Right ventricle myocardium superior (tissue), 1 donor: ENCODE measurements at places on chromosomes 12 and 14.

DNA sequence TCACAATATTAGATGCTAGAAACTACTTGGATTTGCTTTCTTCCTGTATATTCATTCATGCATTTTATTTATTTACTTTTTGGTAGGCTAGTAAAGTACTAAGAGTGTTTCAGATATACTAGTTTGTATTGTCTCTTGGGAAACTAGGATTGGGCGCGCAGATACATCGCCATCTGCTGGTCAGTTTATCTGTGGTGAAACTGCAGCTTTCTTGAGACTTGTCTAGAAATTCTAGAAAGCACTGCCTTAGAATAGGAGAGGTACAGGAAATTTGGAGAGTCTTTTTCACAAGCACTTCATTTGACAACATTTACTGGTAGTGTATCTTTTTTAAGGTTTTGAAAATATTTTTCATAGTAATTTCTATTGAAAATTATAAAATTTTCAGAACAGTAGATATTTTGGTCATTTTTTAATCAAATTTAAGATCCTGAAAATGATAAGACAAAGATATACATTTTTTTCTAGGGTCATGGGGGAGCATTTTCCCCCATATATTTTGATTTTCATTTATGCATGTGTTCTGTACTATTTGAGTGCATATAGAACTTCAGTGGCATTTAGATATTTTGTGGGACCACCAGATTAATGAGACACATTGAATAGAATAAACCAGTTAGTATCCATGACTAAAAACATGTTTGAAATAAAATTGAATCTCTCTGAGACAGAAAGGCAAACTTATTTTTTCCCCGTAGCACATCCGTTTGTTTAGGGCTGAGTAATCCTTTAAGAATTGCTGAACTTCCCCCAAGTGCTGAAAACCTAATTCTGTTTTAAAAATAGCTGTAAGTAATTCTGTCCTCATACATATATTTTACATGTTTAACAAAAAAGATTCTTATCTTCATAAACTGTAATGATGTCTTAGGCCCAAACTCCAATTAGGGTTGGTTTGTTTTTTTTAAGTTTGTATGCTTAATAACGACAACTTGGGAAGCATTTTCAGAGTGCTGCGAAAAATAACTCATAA lies 44.5 kb downstream of the SLC38A6 start:
- peak; percentile 54 for DNase-seq

- no peak for DNase-seq
Measured at GRCh38 chr12:38155526-38156496, 160.8 kb upstream of the ALG10B start.

- no peak for DNase-seq
Measured at GRCh38 chr14:51431033-51431709, 191.1 kb downstream of the TMX1 start.

DNA sequence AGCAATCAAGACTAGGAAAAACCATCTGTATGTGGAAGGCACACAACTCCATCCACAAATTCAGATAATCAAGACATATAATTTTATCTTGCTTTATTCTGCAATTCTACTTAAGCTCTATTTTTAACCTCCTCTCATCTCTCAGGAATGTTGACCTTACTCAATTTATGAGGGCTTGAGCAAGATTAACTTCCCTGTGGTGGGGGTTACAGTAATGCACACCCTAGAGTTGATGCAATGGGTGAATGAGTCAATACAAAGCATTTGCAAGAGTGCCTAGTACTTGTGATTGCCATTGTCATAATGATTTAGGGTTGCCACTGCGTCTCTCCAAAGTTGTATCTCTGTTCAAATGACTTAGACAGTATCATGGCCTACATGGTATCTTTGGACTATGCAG lies 1598.4 kb upstream of the TMEM132C start:
- no peak for DNase-seq

DNA sequence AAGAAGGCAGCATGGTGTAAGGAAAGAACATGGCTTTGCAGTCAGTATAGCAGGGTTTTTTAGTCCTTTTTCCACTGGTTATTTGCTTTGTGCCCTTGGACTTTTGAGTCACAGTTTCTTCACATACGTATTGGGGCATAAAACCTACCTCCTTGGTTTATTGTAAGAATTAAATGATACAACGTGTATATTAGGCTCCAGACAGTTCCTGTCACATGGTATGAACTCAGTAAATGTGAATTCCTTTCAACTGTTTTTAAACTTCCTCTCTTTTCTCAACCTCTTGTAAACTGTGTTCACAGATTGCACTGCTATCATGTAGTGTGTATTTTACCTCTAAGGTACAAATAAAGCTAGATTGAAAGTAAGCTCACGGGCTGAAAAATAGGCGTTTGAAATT lies 29.5 kb downstream of the MSRB3 start:
- no peak for DNase-seq

GRCh38 chr14:95619785-95620417 lies 66.3 kb upstream of the TCL1B start:
- no peak for DNase-seq

DNA sequence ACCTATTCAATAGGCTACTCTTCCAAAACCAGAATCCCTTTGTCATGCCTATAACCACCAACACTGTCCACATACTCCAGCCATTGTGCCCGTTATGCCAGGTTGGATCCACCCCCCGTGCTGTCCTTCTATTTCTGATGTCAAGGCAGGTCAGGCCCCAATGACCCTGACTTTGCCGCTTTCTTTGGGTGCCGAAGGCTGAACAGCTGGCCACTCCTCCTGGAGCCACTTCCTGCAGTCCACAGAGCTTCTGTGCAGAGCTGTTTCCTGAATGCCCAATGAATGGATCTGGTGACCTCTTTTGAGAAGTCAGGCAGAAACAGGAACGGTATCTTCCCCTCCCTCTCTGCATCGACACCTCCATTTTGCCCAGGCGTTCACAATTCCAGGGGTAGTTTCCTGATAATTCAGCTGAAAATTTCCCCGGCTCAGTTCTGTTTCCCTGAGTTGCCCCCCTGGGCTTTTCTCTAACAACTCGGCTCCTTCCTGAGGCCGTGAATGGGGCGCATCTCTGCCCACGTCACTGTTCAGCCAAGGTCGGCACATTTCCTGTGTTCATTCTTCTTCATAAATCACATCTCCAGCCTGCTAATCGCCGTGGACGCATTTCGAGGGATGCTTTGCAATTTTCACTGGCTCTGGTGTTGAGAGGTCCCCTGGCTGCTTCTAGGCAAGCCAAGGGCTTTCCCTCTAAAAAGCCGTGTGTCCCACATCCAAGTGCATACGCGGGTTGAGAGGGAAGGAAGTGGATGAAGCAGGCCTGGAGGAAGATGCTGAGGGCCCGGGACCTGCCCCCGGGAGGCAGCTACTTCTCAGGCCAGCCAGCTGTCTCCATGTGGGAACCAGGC lies 86.5 kb downstream of the PAPOLA start:
- no peak for DNase-seq

- no peak for DNase-seq
Measured at GRCh38 chr12:30953257-30953656, 26.7 kb downstream of the TSPAN11 start.

DNA sequence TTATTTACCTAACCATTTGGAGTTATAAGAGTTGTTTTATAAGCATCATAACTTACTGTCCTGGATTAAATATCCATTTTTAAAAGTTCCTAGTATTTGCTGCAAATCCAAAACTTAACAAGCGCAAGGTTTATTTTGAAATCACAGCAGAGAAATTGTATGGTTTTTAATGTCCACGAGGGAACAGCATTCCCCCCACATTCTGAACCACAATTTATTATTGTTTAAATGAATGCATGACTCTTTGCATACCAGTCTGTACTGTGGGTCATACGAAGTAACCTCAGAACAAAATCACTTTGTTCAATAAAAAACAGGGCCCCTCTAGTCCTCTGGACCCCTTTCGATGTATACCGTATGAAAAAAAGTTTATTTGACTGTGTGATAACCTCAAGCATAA lies 75.9 kb downstream of the DACT1 start:
- DNase-seq = no peak

GRCh38 chr12:132163041-132163910 lies 19.0 kb downstream of the NOC4L start:
- DNase-seq = peak; percentile 40

DNA sequence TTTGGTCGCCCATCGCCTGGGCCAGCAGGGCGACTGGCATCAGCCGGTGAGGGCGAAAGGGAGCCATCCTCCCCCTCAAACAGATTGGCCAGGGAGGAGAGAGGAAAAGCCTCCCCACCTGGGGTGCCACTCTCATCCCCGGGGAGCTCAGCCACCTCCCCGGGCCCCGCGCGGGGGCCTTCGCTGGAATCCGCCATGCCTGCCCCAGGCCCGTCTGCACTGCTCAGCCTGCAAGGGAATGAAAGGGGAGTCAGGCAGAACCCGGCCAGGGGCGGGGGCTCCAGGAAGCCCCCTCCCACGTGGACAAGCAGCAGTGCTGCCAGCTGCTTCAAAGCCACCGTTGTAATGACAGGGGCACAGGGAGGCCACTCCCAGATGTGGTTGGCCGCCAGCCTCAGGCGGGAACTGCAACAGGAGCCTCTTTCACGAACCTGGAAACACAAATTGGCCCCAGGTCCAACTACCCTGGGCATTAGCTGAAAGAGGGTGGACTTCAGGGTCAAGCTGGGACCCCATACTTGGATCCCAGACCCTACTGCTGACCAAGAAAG lies 18.5 kb downstream of the TRPV4 start:
- no peak for DNase-seq

DNA sequence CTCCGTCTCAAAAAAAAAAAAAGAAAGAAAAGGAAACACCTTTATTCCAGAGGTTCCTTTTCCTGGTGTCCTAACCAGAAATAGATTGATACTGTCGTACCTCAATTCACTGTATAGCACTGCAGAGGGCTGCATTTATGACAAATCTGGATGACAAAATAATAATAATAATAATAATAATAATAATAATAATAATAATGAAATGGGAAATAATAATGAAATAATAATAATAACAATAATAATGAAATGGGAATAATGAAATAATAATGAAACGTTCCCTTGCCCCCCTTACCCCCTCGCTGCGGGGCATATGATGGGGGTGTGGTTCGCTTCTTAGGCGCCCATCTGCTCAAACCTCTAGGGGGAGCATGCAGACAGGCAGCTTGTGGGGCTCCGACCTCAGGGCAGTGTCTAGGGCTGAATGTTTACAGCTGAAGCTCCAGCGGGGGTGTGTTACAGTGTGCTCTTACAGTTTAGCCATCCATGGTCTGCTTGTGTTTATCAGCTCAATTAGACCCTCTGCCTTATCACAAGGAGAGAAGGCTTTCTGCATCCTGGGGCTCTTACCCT lies 1088.3 kb upstream of the SEL1L start:
- no peak for DNase-seq

DNA sequence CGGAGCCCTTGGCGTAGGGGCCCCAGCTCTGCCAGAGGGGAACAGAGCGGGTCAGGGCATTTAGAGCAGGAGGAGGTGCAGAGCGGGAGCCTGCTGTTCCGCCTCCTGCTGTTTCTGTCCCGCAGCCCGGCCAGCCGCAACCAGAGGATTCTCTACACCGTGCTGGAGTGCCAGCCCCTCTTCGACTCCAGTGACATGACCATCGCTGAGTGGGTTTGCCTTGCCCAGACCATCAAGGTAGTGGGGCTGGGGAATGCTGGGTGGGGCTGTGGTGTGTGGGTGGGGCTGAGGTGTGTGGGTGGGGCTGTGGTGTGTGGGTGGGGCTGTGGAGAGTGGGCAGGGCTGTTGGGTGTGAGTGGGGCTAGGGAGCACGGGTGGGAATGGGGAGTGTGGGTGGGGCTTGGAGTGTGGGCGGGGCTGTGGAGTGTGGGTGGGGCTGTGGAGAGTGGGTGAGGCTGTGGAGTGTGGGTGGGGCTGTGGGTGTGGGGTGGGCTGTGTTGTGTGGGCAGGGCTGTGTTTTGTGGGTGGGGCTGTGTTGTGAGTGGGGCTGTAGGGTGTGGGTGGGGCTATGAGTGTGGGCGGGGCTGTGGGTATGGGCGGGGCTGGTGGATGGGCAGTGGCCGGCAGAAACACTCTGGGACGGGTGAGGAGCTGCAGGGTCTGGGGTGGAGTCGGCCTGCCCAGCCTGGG lies 8.0 kb downstream of the ASPG start:
- DNase-seq = peak; percentile 35

DNA sequence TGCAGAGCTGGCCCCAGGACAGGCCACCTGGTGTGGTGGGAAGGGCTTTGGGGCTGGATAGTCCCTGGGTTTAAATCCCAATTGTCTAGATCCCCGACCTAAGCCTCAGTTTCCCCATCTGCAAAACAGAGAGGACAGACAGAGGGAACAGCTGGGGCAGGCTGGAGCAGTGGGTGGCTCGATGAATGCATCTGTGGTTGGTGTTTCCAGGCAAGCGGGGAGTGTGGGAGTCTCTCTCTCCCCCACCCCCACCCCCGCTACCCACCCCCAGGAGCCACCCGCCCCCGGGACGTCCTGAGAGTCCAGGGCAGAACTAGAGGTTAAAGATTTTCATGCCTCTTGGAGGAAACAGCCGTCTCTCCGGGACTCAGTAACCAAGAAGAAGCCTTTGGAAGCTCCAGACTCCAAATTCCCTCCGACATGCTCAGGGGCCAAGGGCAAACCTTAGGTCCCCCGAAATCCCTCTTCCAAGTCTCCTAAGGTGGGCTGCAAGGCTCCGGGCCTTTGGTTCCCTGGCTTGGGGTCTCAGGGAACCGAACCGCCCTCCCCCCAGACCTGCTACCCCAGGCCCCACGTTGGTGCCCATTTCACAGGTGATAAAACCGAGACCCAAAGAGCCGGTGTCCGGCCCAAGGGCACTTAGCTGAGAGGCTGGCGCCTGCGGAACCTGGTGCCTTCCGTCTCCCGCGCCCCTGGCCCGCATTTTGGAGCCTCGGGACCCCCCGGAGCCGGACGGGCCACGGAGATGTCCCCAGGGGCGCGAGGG lies 474 bp downstream of the TRPV4 start:
- DNase-seq = no peak

DNA sequence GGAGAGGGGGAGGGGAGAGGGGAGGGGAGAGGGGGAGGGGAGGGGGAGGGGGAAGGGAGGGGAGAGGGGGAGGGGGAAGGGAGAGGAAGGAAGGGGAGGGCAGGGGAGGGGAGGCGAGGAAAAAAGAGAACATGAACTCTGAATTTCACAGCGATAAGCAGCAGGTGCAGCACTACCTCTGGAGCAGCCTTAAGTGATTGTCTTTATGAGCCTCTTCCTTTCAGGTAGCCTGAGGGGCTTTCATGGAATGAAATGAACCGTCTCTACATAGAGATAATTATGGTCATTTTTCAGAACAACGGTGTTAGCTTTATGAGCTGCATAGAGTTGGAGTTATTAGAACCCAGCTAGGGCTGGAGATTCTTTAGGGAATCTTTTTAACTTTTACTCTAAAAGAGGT lies 18.1 kb upstream of the PTCSC3 start:
- DNase-seq = no peak

DNA sequence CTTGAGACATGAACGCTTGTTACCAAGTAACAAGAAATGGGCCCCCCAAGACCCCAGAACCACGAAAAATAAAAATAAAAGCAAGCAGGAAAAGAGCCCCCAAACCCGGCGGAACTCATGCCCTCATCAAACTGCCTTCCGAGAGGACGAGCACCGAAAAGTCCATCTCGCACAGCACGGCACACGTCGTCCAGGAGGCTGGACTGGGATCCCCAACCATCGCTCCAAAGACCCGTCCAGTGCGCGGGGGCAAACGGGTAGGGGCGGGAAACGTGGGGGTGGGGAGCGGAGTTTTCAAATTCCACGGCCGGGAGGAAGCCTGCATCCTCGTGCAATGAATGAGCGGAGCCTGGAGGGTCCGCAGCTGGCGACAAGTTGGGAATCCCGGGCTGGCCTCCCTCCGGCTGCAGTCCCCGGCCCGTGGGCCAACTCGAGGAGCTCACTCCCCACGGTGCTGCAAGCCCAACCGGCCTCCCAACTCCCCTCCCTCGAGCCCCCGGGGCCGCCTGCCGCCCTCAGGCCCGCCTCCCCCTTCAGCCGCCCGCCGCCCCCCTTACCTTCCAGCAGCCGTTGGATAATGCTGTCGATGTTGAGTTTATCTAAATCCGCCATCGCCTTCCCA lies 484 bp downstream of the PPP1CC start:
- no peak for DNase-seq

GRCh38 chr14:31942166-31942841 lies 134.8 kb upstream of the ARHGAP5 start:
- no peak for DNase-seq
